ENCODE measurements at places on chromosomes 4 and X. TPM values are rescaled to one million over a fixed set of nuclear protein-coding genes. Genes with fewer than 3 reads are reported as not detected.

CTAG2 gene
- not detected for total RNA-seq

LDB2 gene
- 29.4 TPM for total RNA-seq

MTM1 gene
- 13.5 TPM for total RNA-seq

CT45A10 gene
- not detected for total RNA-seq

SSX4B gene
- not detected for total RNA-seq

GC gene
- total RNA-seq = not detected

All from tibial nerve (tissue), 4 donors.